ENCODE measurements at places on chromosomes 7 and 10.

DNA sequence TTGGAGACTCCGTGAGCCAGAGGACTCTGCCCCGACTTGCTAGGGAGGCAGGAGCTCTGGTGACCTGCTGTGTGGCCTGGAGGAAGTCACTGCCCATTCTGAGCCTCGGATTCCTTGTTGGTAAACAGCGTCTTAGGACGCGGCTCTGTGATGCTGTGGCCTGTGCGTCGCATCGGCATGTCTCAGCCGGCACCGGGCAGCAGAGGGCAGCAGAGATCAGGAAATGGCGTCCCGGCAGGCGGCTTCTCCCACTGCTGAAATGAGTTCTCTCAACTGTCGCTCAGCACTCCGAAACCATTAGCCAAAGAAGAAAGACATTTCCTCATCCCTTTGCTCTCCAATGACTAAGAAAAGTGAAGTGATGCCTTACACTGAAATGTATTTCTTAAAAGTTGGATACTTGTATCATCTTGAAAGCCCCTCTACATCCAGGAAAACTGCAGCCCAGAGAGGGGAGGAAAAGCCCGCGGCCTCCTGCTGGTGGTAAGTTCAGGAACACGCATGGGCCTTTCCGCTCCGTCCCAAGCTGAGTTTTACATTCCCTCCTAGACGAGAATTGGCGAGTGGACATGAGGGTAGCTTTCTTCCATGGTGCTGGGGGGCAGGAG lies 91.7 kb downstream of the WDR11 start:
- DNase-seq = no peak

DNA sequence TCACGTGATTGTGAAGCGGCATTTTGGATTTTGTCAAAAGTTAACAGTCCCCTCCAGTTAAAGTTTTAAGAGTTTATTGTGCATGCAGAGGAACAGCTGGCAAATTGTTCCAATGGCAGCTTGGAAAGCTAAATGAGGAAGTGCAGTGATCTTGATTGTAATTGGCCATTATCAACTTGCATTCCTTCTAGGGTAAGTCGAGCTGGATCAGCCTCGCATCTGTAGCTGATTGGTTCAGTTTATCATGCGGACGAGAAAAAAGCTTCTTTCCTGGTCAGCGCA lies 566 bp downstream of the ZNF789 start:
- peak; percentile 47 for DNase-seq

- DNase-seq = no peak
These were observed 22.2 kb downstream of the FZD1 start for GRCh38 chr7:91286432-91286831.

DNA sequence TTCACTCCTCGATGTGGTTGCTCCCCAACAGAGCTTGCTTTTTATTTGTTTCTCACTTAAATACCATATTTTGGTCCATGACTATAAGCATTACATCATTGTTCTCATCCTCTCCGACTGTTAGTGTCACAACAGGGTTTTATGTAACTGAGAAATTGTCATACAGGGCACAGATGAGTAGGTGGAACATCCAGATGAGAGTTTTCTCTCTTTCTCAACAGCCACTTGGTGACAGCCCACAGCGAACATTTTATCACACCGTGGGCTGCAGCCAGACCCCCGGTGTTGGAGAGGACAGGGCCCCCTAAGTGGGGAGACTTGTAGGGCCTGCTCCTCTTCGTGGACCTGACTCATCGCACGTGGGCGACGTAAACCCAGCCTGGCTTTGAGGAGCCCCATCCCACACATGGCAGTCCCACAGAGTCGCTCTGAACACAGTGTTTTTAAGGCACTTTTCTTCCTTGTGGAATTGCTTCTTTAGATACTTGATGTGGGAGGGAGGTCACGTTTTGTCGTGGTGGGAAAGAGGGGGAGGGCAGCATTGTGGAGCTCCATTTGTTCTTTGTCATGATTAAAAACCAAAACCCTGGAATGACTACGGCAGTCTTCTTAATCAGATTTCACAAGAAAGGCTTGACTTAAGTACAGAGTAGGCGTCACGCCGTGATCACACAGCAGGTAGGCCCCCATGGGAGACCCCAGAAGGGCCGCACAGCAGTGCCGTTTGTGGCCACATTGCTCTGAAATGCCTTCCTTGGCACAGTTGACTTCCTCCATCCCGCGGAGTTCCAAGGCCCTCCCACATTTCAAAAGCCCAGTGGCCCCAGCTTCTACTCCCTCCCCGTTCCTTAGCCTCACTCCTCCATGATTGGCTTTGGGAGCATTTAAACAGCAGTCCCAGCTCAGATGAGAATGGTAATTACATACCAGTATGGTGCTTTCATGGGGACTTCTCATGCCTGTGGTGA lies 220.6 kb downstream of the CCDC3 start:
- no peak for DNase-seq

- DNase-seq = no peak
These were observed 61.6 kb downstream of the MICALL2 start for GRCh38 chr7:1397491-1398327.
